ENCODE measurements at places on chromosomes 16 and 17.

DNA sequence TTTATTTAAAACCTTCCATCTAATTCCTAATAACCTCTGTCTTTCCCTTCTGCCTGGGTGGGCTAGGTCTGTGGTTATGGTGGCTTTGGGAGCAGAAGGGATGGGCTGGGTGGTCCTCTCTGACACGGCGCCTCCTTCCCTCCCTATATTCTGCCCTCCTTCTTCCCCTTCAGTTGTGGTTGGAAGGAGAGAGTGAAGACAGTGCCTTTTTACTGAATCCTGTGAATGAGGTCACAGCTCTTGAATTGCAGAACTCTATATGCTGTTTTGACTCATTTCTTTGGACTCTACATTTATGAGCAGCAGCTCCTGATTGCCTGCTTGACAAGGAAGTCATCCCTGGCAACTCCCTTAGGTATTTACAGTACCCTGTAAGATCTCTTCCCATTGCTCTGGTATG is 256.0 kb upstream of the ELAC2 start:
- no peak for DNase-seq

GRCh38 chr17:70405492-70406220 is 236.3 kb downstream of the KCNJ2 start:
- DNase-seq: no peak

- no peak for DNase-seq
Measured at GRCh38 chr17:38897176-38897575, 27.3 kb downstream of the LASP1 start.

GRCh38 chr16:75097941-75098901 is 18.4 kb downstream of the LDHD start:
- DNase-seq: no peak

DNA sequence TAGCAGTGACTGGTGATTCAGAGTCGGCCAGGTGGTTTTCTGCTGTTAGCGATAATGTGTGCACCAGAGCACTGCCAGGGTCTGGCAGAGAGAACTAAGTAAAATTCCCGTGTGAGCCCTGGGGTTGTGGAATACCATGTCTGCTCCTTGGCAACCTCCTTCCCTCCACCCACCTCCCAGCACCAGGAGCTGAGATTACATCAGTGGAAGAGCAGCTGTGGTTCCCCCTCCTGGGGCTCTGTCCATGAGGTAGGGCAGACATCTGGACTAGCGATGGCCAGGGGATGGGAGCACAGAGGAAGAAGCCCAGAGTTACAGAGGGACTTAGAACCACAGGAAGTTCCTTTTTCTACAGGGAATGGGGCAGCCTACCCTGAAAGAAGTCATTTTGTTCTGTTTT is 15.8 kb downstream of the CLEC10A start:
- DNase-seq: no peak

- peak; percentile 47 for DNase-seq
Measured at GRCh38 chr16:1823821-1824220, 2.8 kb downstream of the HAGH start.

- peak; percentile 94 for DNase-seq
Measured at GRCh38 chr16:56657555-56658326, at the start of gene MT1F. MT1F (plus strand) TSS chr16:56657959; CDS start chr16:56658059, 100 bp downstream.

DNA sequence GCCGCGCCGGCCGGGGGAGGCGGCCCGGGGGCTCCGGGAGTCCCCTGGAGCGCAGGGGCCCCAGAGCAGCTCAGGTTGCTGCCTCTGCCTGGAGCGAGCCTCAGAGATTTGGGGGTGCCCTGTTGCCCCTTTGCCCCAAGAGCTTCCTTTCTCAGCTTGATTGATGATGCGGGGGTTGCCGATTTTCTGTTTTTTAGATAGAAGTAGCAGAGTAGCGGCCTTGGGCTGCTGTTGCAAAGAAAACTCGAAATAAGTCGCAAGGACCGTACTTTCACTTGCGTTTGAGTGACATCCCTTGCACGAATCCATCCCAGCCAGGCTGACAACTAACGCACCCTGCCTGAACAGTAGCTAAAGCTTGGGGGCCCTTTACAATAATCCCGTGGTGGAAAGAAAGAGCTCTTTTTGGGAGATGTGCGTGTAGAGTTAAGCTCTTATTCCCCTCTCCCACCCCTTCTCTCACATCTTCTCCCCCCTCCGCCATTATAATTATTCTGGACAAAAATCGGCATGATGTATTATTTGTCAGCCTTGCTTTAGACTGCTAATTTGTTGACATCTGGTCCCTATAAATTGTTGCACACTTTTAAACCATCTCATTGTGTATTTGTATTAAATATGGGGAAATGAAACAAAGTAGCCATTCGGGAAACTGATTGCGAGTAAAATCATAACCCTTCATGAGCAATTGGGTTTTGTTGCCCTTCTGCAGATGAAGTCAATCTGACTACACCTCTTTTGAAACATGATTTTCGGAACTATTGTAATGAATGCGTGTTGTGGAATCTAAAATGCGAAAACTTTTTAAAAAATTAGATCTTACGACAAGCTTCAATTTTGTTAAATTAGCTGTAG is 873 bp downstream of the USP10 start:
- peak; percentile 24 for DNase-seq

DNA sequence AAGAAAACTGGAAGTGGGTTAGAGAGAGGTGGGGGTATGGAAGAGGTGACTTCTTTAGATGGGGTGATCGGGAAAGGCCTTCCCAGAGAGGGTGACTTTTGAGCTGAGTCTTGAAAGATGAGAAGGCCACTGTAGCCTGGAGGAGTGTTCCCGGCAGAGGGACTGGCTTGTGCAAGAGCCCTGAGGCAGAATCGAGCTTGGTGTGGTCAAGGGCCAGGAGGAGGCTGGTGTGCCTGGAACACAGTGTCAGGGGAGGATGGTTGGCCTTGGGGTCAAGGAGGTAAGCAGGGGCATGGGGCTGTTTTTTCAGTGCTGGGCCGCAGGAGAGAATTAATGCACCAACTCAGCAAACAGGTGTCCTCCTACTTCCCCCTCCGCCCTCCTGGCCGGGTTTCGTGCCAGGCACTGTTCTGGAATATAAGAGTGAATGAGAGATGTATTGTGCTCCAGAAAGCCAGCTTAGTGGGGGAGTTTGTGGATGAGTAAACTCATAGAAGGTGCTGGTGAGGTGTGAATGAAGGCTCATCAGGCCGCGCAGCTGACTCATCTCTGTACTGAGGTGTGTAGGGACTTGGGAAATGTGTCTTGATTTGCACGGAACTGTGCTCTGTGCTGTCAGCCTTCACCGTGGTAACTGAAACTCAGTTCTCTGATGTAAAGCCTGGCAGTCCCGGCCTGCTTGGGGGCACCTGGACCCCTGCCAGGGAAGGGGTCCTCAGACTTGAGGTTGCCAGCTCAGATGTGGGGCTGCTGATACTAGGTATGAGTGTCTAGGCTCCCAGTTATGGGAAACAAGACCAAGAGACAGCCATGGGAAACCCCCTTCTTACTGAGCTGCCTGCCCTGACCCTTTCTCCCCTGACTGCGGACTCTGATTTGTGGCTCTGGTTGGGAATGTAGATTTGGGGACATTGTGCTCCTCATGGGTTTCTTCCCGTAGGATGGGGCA is 15.3 kb downstream of the KSR1 start:
- no peak for DNase-seq

GRCh38 chr16:69660166-69660565 is 66.2 kb downstream of the NQO1 start:
- no peak for DNase-seq

DNA sequence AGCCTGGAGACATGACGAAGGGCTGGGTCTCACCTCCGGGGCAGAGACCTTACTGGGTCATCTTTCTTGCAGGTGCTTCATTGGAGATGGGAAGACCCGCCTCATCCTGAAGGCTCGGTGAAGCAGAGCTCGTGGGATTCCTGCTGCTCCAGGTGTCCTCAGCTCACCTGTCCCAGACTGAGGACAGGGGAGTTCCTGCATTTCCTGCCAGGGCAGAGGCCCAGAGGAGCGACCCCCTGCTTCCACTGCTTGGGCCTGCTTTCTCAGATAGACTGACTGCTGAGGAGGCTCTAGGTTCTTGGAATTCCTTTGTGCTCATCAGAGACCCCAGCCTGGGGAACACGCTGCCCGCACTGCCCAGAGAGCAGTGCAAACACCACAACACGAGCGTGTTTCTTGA is 11.6 kb downstream of the AQP8 start:
- DNase-seq: no peak

Data from left lung (tissue), 14 donors.